ENCODE measurements at places on chromosomes 11 and 22.

- no peak for DNase-seq
These were observed 27.7 kb upstream of the SMCO4 start for GRCh38 chr11:93570759-93571413.

DNA sequence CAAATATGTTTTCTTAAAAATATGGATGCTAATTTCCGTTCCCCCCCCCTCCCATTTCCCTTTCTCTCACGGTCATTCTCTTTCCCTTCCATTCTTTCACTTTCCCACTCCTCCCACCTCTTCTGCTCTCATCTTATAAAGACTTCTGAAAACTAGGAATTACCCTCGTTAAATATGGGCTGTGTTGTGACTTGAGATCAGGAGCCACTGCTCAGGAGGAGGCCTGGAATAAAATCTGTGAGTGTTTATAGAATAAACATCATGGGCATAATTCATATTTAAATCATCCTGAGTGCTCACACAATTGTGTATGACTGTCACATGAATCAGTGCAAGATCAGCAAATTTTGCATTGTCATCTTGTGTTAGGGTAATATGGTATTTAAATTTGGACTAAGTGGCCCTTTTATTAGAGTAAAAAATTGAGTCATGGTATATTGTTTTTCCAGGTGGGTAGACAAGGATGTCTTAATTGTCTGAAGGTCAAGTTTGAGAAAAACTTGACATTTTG is 208.0 kb downstream of the DDX10 start:
- DNase-seq = no peak

GRCh38 chr22:24812950-24813775 is 7.2 kb downstream of the SGSM1 start:
- DNase-seq = no peak

DNA sequence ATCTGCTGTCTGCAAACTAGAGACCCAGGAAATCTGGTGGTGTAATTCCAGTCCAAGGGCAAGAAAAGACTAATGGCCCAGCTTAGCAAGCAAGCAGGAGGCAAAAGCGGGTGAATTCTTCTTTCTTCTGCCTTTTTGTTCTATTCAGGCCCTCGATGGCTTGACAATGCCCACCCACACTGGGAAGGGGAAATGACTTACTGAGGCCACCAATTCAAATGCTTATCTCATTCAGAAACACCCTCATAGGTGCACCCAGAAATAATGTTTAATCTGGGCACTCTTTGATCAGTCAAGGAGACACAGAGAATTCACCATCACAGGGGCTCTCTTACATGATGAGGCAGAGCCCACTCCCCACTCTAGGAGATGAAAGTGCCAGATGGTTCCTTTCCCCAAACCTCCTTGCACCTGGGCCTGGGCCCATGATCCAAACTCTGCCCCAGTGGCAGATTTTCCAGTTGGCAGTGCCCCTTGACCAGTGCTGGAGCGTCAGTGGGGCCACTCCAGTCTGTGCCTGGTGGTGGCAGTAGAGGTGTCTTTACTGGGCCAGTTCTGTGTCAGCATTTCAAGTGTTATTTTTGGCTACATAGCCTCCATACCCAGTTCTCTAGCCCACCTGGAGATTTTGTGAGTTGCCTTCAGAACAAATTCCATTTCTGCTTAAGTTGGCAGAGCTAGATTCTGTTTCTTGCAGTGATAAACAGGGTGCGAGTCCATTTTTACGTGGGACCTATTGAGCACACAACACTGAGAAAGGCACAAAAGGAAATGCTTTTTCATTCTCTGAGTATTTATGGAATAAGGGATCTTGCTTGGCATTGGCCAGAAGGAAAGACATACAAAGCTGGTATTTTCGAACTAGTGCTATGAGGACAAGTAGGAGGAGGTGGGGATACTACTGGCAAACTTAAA is 7.5 kb downstream of the ELMOD1 start:
- no peak for DNase-seq

DNA sequence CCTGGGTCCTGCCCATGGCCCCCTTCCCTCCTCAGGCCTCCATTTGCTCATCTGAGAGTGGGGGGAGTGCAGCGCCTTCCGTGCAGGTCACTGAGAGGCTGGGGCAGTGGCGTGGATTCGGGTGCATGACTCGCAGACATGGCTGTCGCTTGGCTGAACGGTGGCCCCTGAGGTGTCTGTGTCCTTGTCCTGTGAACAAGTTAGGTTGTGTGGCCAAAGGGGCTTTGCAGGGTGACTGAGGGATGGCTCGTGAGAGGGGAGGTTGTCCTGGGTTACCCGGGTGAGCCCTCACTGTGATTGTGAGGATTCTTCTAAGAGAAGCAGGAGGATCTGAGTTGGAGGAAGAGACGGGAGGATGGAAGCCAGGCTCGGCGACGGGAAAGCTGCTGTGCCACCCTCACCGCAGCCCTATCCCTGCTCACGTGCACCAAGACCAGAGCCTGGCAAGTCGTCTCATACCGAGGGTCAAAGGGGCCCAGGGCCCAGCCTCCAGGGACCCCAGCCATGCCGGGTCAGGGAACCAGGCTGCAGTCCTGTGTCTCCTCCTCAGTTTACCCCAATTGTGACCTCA is 79.1 kb downstream of the KCNQ1 start:
- no peak for DNase-seq

- peak; percentile 37 for DNase-seq
These were observed 85.2 kb upstream of the IGLL5 start for GRCh38 chr22:22802339-22802970.
